ENCODE measurements at places on chromosomes 7 and 10. TPM values are rescaled to one million over a fixed set of nuclear protein-coding genes. Genes with fewer than 3 reads are reported as not detected.

The GPAM gene
- total RNA-seq = 7.6 TPM

The AQP1 gene
- 0.44 TPM for total RNA-seq

The CPN1 gene
- total RNA-seq = 0.16 TPM

The NUTM2E gene
- total RNA-seq = 0.39 TPM

The ZNF736 gene
- total RNA-seq = 0.01 TPM

The SPOCK2 gene
- 0.52 TPM for total RNA-seq

The MRLN gene
- not detected for total RNA-seq

The ODAD2 gene
- not detected for total RNA-seq

The STEAP1 gene
- total RNA-seq = 15.8 TPM

The VENTX gene
- not detected for total RNA-seq

The NOM1 gene
- total RNA-seq = 19.2 TPM

The EPHA1 gene
- not detected for total RNA-seq

The PRLHR gene
- total RNA-seq = not detected

The SPRN gene
- total RNA-seq = 0.16 TPM

The FAM25G gene
- not detected for total RNA-seq

The CACUL1 gene
- total RNA-seq = 14.1 TPM

The DYNC1I1 gene
- total RNA-seq = not detected

The TAX1BP1 gene
- 75.2 TPM for total RNA-seq

The IL6 gene
- 2.9 TPM for total RNA-seq

The GRM3 gene
- not detected for total RNA-seq

The SVOPL gene
- not detected for total RNA-seq

The NPC1L1 gene
- total RNA-seq = 0.06 TPM

The SGCE gene
- total RNA-seq = 58.1 TPM

The CUBN gene
- total RNA-seq = 0.25 TPM

The SORCS1 gene
- total RNA-seq = not detected

The IRF5 gene
- 12.8 TPM for total RNA-seq

The CRYGN gene
- not detected for total RNA-seq

The CTNNA3 gene
- not detected for total RNA-seq

The LHFPL3 gene
- not detected for total RNA-seq
